Central memory CD8-positive, alpha-beta T cell (primary cell): ENCODE measurements at places on chromosomes 7 and 10.
A peak's percentile ranks its signal among the peaks of the same experiment; 100 is the strongest.

DNA sequence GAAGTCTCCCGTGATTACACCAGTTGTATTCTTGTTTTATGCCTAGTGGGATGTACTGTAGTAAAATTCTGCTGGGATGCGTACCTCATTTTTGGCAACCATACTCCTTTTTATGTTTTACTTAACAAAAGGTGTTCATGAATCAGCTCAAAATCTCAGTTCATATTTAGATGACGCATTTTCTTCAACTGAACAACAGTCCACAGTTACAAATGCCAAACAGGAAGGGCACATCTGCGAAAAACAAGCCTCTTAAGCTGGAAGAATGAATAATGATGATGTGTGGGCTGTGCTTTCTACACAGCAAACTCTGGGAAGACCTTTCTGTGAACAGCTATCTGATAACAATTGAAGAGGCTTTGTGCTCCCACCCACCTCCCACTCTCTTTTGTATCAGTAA is 68.4 kb upstream of the NRBF2 start:
- H3K36me3 ChIP-seq: peaks cover 2% of the 10 kb centered on the region
- no peak overlapping the region for H3K27ac ChIP-seq
- no peak overlapping the region for H3K4me3 ChIP-seq

DNA sequence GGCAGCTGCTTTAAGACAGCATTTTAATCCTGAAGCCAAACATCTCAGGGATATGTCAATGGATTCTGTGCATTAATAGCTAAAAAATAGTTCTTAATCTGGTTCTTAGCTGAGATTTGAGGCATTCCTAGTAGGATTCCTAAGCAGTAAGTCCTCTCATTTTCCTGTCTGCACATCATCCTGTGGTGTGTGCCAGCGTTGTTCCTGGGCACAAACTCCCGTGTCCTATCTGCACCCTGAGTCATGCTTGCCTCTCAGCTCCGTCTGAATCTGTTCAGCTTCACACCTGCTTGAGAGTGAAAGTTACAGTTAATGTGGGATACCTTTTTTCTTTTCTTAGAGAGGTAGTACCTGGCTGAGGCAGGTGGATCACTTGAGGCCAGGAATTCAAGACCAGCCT is 19.5 kb downstream of the BAG3 start:
- no peaks in the 10 kb centered on the region for H3K27me3 ChIP-seq
- H3K27ac ChIP-seq: no peak overlapping the region
- no peak for DNase-seq

- H3K27me3 ChIP-seq: no peaks in the 10 kb centered on the region
- H3K4me3 ChIP-seq: no peak overlapping the region
- peaks cover 10% of the 10 kb centered on the region for H3K36me3 ChIP-seq
- peaks cover 4% of the 10 kb centered on the region for H3K4me1 ChIP-seq
- no peak for DNase-seq
- H3K27ac ChIP-seq: no peak overlapping the region
Measured at GRCh38 chr7:149224352-149224751, 15.1 kb upstream of the ZNF212 start.

DNA sequence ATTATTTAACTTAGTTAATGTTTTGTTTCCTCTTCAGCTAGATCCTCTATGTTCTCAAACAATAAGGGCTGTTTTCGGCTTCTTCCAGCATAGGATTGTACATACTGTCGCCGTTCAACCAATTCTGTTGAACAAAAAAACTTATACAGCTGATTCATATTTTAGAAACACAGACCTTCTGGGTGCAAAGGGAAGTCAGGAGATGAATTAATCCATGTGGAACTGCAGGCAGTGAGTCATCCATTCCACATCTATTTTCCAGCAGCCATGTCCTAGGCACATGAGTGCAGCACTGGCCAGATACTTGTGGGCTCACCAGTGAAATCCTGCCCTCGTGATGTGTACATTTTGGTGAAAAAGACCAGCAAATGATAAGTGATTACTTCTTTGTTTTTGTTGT is 163.2 kb downstream of the JAZF1 start:
- H3K4me1 ChIP-seq: peaks cover 30% of the 10 kb centered on the region
- peak overlapping the region; percentile 77 for H3K27ac ChIP-seq
- H3K36me3 ChIP-seq: peaks cover 5% of the 10 kb centered on the region
- H3K27me3 ChIP-seq: no peaks in the 10 kb centered on the region

DNA sequence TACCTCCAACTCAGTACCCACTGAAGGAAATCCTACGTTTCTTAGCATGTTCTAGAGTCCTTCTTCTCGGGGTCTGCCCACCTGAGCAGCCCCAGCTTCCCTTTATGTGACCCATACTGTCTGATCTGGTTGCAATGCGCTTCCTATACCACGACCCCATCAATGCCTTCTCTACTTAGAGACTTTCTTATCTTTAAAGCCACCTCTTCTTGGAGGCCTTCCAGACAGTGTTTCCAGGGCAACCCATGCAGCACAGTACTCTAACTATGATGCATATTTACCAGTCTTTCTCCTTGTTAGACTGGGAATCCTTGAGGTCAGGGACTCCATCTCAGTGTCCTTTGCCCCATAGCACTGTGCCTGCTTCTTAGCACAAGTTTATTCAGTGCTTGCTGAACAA is 54.5 kb upstream of the SLF2 start:
- no peak for DNase-seq
- H3K4me1 ChIP-seq: no peaks in the 10 kb centered on the region
- no peak overlapping the region for H3K4me3 ChIP-seq
- H3K27ac ChIP-seq: no peak overlapping the region

- H3K27me3 ChIP-seq: peaks cover 45% of the 10 kb centered on the region
- no peak overlapping the region for H3K27ac ChIP-seq
- DNase-seq: no peak
- H3K4me3 ChIP-seq: no peak overlapping the region
- H3K4me1 ChIP-seq: peaks cover 28% of the 10 kb centered on the region
- peaks cover 2% of the 10 kb centered on the region for H3K36me3 ChIP-seq
Measured at GRCh38 chr7:148624735-148625134, 34.2 kb downstream of the C7orf33 start.

- H3K36me3 ChIP-seq: no peaks in the 10 kb centered on the region
- DNase-seq: no peak
- no peak overlapping the region for H3K4me3 ChIP-seq
- no peak overlapping the region for H3K27ac ChIP-seq
- peaks cover 85% of the 10 kb centered on the region for H3K27me3 ChIP-seq
Measured at GRCh38 chr7:157682946-157683746, 346.3 kb downstream of the DNAJB6 start.

DNA sequence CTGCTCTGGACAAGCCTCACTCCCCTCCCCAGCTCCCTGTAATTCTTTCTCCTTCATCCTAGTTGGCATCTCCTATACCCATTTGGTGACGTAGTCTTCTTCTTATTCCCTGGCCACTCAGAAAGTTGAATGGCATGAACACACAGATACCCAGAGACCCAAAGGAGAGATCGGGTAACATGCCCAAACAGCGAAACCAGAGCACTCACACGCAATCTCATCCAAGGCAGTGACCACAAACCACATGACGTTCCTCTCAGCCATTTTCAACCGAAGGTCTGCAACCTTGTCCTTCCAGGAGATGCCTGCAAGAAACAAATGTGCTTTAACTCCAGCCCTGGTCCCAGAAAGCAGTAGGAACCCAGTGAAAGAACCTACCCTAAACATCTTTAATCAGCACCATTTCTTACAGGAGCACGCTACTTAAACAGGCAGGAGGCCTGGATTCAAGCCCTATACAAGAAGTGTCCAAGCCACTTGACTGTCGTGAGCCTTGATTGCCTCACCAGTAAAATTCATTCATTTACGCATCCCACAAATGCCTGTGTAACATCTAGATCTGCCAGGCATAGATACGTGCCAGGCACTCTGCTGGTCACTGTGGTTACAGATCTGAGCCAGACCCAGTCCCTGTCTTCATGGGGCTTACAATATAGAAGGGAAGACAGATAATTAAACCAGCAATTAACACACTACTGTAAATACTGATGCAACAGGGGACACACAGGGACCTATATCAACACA is 37.1 kb downstream of the XPNPEP1 start:
- H3K36me3 ChIP-seq: peaks cover 42% of the 10 kb centered on the region
- H3K4me1 ChIP-seq: peaks cover 47% of the 10 kb centered on the region
- H3K4me3 ChIP-seq: peak overlapping the region; percentile 8

GRCh38 chr7:80883154-80884025 is 35.5 kb downstream of the SEMA3C start:
- H3K4me3 ChIP-seq: no peak overlapping the region
- no peak for DNase-seq
- no peak overlapping the region for H3K27ac ChIP-seq
- no peaks in the 10 kb centered on the region for H3K4me1 ChIP-seq
- H3K36me3 ChIP-seq: peaks cover 3% of the 10 kb centered on the region

DNA sequence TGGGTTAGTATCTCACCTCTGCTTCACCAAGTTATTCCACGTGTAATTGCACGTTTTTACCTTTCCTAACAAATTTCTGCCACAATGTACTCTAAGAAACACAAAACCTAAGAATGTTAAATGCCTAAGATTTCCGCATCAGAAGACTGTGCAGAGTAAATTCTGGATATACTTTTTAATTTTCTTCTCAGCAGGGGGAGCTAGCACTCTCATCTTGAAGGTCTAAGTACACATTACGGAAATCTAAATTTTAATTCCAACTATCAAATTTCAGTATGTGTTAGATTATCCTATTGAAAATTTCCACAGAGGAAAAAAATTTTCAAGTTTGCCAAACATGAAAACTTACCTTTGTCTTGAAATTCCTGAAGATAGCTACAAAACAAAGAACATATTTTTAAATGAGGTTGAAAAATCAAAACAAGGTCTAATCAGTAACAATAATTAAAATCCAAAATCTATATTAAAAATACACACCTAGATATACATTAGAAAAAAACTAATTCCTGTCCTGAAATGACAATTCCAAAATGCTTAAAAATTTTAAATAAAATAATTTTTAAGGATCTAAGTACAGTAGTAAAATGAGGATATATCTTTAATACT is 10.5 kb downstream of the SKAP2 start:
- no peak overlapping the region for H3K27ac ChIP-seq
- peaks cover 16% of the 10 kb centered on the region for H3K4me1 ChIP-seq
- H3K27me3 ChIP-seq: peaks cover 16% of the 10 kb centered on the region
- peaks cover 2% of the 10 kb centered on the region for H3K36me3 ChIP-seq
- DNase-seq: no peak

GRCh38 chr7:33810356-33810755 is 95.0 kb upstream of the BMPER start:
- H3K27ac ChIP-seq: no peak overlapping the region
- no peak for DNase-seq
- H3K4me3 ChIP-seq: no peak overlapping the region
- peaks cover 13% of the 10 kb centered on the region for H3K4me1 ChIP-seq

DNA sequence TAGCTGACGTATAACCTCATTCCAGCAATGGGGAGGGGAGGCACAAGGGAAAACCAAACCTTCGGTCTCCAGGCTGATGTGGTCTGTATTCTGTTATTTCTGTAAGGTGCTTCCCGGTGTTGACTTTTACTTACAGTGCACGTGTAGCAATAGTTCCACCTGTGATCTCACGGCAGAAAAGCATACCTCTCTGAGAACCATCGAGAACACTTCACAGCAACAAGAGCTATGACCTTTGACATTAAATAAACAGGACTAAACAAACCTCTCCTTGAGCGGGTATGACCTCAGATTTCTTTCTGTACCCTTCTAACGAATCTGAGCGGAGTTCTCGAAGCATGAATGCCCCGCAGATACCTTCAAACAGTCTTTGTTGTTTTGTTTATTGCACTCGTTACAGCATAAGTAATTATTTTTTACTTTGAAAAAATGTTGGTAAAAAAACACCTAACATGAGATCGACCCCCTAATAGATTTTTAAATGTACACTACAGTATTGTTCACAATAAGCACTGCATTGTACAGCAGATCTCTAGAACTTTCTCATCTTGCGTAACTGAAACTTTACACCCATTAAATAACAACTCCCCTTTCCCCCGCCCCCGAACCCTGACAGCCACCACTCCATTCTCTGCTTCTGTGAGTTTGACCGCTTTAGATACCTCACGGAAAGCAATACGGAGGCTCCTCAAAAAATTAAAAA is 282.3 kb downstream of the GATA3 start:
- no peak for DNase-seq
- H3K4me1 ChIP-seq: peaks cover 28% of the 10 kb centered on the region
- peaks cover 13% of the 10 kb centered on the region for H3K36me3 ChIP-seq
- no peaks in the 10 kb centered on the region for H3K27me3 ChIP-seq
- H3K27ac ChIP-seq: no peak overlapping the region

DNA sequence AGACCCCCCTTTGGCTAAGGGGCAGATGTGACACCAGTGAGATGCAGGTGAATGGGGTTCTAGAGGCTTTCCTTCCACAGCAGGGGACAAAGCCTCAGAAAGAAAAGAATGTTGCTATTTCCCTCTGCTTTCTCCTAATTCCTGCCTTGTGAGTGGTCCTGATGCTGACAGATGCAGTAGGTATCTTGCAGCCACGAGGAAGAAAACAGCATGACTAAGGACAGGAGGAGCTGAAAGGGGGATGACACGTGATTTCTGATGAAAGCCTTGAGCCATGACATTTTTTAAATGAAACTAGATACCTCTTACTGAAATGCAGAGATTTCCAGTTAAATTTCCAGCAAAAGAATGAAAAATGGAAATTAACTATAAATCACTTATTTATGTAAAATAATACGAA is 92.4 kb downstream of the C1GALT1 start:
- H3K27ac ChIP-seq: no peak overlapping the region
- H3K4me3 ChIP-seq: no peak overlapping the region
- H3K4me1 ChIP-seq: peaks cover 5% of the 10 kb centered on the region
- DNase-seq: no peak

DNA sequence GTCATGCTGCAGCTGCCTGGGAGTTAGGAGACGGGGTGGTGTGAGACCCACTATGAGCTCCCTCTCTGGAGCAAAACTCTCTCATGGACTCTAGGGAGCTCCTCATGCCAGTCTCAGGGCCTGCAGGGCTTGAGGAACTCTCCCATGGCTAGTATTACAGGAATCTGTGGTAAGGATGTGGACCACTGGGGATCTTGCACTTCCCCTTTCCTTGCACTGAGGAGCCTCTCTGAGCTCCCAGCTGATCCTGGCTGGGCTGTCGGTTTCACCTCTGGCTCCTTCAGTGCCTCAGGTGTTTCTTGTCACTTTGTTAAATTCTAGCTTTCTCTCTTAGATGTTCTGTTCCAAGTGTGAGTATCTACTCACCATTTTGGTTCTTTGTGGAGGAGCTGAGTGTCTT is 71.6 kb upstream of the IMMP2L start:
- H3K27ac ChIP-seq: no peak overlapping the region
- H3K4me3 ChIP-seq: no peak overlapping the region
- no peaks in the 10 kb centered on the region for H3K4me1 ChIP-seq

DNA sequence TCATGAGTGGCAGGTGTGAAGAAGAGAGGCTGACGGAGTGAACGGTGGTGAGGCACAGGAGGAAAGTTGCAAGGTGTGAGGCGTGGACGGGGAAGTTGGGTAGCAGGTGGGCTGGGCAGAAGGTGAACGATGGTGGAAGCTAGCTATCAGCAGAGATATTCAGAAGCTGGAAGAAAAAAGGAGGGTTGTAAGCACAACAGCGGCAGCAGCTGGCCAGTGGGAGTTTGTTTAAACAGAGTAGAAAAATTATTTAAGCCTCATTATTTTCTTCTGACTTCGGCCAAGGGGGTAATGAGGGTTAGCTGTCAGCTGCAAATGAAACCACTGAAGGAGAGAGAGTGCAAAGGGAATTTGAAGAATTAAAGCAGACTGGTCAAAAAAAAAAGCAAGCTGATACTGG is 62.1 kb upstream of the PRKAR2B start:
- no peaks in the 10 kb centered on the region for H3K27me3 ChIP-seq
- no peak overlapping the region for H3K4me3 ChIP-seq
- no peak for DNase-seq
- H3K4me1 ChIP-seq: no peaks in the 10 kb centered on the region
- no peak overlapping the region for H3K27ac ChIP-seq
